CD4-positive, alpha-beta T cell treated with Interleukin-6 for 4 hours (primary cell): ENCODE measurements at places on chromosomes 5 and 9.

GRCh38 chr9:129241725-129242124, 63.7 kb upstream of the IER5L start:
- no peak for DNase-seq

- no peak for DNase-seq
These were observed 2.0 kb upstream of the CAMSAP1 start for GRCh38 chr9:135909371-135909770.

DNA sequence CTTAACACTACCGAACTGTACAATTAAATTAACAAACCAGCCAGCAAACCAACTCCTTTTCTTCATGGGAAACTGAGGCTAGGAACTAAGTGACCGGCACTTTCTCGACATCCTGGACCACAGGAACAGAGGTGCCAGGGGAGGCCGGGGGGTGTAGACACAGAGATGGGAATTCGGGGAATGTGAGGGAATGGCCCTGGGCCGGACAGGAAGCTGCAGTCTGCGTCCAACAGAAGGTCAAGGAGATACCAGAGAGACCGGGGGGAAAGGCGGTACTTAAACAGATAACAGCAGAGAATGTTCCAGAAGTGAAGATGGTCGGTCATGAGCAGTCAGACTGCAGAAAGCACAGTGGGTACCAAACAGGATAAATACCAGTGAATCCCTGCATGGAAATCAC, 40.3 kb downstream of the DBH start:
- no peak for DNase-seq

GRCh38 chr5:151137067-151137825, 20.3 kb downstream of the ANXA6 start:
- no peak for DNase-seq

DNA sequence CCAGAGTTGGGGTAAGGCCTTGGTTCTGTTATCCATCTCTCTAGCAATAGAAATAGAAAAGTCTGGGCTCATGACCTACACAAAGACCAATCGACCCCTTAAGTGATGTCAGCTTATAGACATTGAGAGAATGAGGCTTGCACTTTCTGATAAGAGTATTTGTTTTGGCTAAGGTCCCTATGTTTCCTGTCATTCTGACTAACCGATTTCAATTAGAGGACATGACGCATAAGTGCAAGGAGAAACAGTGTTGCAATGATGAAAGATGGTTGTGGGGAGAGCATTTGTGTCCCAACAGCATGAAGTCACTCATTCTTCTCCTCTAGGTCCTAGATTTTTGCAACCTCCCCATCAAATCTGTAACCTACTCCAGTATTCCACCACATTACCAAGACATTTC, 255.1 kb downstream of the MAT2B start:
- no peak for DNase-seq

DNA sequence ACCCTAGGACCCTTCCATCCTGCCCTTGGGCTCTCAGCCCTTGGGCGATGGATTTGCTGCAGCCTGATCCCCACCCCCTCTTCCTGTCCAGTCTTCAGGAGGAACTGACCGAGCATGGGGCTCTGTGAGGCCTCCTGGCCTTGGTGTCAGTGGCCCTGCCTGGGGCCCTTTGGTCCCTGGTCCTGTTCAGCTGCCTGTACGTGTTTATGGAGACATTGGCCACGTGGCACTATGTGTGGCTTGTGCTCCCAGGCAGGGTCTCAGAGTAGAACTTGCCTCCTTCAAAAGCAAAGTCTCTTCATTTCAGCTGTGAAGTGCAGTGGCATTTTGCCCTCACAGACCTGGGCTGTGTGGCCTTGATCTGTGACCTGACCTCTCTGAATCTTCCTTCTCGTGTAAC, 11.1 kb downstream of the FCN2 start:
- DNase-seq, result no peak

DNA sequence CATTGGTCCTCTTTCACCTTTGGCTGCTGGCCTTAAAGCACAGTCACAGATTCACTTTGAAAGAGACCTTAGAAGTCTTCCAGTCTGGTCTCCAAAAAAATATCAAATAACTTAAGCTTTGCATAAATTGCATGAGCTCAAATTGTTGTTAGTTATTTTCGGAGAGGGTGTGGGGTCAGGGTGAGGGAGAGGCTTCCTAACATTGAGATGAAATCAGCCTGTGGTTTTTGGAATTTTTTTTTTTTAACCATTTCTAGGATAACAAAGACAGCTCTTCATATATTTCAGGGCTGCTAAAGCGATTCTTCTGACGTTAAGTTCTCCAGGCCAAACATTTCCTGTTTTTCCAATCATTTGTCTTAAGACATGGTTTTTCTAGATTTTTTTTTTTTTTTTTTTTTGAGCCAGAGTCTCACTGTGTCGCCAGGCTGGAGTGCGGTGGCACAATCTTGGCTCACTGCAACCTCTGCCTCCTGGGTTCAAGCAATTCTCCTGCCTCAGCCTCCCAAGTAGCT, 4.5 kb downstream of the OCLN start:
- no peak for DNase-seq

DNA sequence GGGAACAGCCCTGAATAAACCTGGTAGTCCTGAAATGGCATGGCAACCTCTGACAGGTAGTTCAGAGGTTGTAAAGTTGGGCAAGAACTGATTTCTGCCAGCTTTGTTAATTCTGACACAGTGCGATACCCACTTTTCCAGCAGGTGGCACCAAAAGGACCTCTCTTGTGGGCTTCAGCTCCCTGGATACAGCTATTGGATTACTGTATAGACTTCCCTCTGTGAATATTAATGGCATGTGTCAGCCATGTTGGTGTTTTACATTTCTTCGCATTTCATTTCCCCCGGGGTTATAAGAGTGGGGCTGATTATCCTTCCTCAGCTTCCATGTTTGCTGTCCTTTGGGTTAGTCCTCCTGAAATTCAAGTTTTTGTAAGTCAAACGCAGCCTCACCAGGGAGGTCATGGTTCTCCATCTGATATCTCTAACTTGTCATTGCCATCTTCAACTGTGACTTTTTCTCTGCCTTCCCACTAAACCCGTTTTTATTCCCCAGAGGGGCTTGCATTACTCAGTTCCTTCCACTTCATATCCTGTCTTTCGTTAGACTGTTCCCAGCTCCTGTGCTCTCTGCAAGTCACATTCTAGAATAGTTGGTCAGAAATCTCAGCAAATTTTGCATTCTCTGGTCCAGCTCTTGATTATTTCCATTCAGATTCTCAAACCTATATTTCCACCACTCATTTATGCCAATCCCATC, 135.6 kb downstream of the LIFR start:
- DNase-seq, result peak; percentile 24

DNA sequence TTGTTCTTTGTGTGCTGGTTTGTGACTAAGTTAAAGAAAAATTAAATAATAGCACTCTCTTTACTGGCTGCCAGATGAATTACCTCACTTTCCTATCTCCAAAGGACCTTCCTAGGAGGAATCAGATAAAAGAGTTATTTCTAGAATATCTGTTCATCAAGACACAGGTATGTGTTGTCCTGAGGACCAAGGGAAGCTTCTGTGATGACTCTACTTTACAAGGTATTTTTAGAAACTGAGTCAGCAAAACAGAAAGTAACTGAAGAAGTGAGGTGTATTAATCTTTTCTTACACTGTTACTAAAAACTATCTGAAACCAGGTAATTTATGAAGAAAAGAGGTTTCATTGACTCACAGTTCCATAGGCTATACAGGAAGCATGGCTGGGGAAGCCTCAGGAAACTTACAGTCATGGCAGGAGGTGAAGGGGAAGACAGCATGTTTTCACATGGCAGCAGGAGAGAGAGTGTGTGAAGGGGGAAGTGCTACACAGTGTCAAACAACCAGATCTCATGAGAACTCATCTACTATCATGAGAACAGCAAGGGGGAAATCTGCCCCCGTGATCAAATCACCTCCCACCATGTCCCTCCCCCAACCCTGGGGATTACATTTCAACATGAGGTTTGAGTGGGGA, 189.2 kb upstream of the DMAC1 start:
- no peak for DNase-seq

DNA sequence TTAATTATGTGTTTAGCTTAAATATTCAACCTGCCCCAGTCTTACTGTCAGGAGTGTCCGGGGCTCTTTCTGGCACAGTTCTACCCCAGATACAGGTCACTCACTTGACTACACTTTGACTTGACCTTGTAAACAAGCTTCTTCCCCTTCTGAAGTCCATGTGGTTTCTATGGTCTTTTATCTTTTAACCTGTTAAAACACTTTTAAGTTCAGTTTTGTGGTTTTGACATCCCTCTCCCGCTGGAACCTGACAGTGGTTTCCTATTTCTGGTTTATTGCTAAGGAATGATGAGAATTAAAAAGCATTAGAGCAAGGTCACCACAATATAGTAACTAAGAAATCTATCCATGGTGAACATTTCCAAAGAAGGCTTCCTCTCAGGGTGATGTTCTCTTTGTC, 300.1 kb downstream of the TMEM167A start:
- DNase-seq, result no peak

DNA sequence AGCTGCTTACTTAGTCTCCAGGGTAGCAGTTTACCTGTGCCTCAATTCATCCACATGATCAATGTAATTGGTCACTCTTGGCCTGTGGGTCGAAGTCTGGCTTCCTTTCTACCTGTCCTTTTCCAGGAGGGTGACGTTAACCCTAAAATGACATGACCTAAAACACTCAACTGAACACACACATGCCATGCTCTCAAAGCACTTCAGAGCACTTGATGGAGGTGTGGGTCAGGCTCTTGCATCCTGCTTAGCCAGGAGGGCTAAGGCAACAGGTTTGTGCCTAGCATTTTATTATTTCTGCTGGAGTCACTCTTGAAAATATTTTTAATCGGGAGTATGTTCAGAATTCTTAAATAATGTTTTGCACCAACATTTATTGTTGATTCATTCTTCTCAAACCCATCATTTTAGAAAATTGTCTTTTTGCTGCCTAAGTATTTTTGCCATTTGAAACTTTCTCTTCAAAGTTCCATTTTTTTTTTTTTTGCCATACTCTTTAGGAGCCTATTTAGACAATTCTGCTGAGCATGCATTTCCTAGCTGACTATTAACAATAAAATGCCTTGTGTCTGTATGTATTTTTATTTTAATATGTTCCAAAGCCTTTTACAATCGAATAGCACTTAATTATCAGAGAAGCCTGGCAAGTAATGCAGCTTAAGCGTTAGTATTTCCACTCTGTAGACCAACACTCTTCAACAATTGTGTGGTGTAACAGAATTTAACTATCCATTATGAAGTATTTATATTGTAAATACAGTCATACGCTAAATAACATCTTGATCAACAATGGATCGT, 59.1 kb downstream of the ATP10B start:
- DNase-seq, result no peak

DNA sequence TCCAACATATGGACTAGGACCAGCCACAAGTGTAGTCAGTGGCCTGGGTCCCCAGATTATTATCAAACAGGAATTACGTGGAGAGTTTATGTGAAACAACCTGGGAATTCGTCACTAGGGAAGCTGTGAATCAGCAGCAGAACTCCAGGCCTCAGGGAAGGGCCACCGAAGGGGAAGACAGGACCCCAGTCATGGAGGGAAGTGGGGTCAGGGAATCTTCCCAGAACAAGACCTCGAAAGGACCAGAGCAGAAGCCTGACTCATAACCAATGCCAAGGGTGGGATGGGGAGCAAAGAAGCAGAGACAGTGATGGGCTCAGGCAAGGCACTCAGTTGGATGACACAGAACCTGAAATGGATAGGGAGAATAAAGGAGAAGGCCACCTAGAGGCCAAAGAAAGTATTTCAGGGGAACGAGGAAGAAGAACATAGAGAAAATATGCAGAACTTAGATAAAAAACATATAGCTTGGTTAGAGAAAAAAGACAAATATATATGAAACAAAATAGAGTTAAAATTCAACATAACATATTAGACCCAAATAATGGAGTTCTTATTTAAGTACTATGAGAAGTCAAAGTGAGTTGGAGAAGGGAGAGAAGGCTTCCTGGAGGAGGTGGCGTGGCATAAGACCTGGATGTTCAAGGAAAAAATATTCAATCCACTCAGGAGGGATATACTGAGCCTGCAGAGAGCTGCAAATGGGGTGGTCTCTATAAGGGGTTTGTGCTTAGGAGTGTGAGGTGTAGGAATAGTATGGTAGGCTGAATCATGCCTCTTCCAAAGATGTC, 66.7 kb upstream of the CAST start:
- peak; percentile 13 for DNase-seq

DNA sequence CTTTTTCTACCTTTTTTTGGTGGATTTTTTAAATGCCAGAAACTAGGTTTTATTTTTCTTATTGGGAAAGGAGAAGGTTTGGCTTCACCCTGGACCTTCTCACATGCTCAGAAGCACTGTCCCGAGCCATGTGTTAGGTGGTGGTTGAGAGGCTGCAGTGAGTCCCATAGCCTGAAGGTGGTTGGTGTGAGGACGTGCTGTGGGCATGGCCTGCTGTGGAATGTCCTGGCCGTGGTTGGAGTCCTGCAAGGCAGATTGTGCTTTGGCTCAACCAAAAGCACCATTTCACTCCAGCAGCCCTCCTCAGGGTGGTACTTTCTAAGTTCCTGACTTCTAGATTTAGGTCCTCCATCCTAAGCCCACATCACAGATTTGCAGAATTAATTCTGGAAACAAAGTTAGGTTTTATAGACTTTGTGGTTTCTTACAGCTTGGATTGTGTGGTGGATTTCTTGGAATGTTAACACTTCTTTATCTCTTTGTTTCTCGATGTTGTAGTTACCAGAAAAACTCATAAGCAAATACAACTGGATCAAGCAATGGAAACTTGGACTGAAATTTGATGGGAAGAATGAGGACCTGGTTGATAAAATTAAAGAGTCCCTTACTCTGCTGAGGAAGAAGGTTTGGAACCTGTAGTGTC, 22.6 kb downstream of the OTULIN start:
- no peak for DNase-seq

- DNase-seq, result no peak
These were observed 17.3 kb upstream of the SMAD5 start for GRCh38 chr5:136115183-136115865.

DNA sequence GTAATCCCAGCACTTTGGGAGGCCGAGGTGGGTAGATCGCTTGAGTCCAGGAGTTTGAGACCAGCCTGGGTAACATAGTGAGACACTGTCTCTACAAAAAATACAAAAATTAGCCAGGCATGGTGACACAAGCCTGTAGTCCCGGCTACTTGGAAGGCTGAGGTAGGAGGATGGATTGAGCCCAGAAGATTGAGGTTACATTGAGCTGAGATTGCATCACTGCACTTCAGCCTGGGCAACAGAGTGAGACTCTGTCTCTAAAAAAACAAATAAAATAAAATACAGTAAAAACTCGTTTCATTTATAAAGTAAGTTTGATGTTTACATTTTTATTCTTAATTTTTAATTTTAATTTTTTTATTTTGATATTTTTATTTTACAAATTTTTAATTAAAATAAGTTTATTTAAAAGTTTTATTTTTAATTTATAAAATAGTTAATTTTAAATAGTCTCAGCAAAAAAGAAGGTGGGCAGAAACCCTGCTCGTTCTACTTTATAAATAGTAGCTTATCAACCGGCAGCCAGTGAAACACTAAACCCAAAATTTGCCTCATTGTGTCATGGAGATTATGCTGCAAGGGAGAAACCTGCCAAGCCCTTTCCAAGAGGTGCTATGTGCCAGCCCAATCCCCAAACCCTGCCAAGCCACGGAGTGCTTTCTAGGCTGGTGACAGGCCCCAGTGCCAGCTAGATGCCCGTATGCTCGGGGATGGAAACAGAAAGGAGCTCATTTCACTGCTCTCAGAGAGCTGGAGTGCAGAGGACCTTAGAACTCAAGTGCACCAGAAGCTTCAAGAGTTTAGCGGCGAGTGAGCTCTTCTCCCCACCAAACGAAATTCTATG, 38.9 kb downstream of the SERINC5 start:
- DNase-seq, result no peak
